ENCODE measurements at places on chromosomes 13 and 19.
A peak's percentile ranks its signal among the peaks of the same experiment; 100 is the strongest.

- no peak for DNase-seq
These were observed 3.8 kb upstream of the IL17D start for GRCh38 chr13:20699715-20700114.

- DNase-seq: peak; percentile 40
These were observed 8.3 kb upstream of the CDC42EP5 start for GRCh38 chr19:54481326-54481930.

- DNase-seq: no peak
These were observed 24.1 kb downstream of the NKPD1 start for GRCh38 chr19:45136507-45137178.

DNA sequence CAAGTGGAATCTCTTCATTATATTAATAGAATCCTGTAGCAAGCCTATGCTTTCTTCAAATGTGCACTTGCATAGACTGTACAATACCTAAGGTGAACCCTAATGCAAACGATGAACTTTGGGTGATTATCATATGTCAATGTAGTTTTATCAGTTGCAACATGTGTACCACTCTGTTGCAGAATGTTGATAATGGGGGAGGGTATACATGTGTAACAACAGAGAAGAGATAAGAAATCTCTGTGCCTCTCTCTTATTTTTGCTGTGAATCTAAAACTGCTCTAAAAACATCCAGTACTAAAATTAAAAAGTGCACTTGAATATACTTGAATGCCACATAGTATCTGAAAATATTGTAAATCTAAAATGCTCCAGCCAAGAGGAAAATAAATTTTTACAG lies 820.8 kb upstream of the MIR17HG start:
- DNase-seq: no peak

GRCh38 chr13:51025245-51025905 lies 85.7 kb downstream of the C13orf42 start:
- no peak for DNase-seq

GRCh38 chr19:31354799-31355664 lies 5.8 kb upstream of the TSHZ3 start:
- no peak for DNase-seq

- no peak for DNase-seq
These were observed 1255.1 kb downstream of the SLITRK1 start for GRCh38 chr13:82627183-82627582.

- no peak for DNase-seq
These were observed 24.4 kb upstream of the URAD start for GRCh38 chr13:28012896-28013295.

DNA sequence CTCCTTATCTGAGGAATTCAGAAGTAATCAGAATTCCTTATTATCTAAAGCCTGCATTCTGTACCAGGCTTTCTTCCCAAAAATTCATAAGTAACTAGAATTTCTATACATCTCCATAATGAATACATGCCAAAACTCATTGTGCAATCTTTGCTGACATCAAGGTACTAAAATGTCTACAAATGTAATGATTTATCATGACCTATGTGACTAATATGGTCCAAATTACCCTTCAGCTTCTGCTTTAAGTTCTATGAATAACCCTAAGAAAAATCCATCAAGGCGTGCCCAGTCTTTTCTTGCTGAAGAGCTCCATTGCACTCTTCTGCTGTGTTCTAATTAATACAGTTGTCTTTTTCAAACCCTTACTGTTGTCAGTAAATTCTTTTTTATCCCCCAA lies 58.5 kb upstream of the SLITRK1 start:
- no peak for DNase-seq

GRCh38 chr13:111119966-111120365 lies 4.9 kb downstream of the ARHGEF7 start:
- no peak for DNase-seq

- peak; percentile 57 for DNase-seq
These were observed 55.4 kb downstream of the SACS start for GRCh38 chr13:23377983-23378632.

- no peak for DNase-seq
These were observed 167.3 kb upstream of the RNF113B start for GRCh38 chr13:98344392-98344791.

- no peak for DNase-seq
These were observed 24.9 kb downstream of the ARHGEF7 start for GRCh38 chr13:111139873-111140561.

- DNase-seq: no peak
These were observed 1190.5 kb upstream of the SLC10A2 start for GRCh38 chr13:104256701-104257100.

GRCh38 chr13:106565127-106565775 lies 2.7 kb downstream of the ARGLU1 start:
- no peak for DNase-seq

GRCh38 chr19:35513628-35514281 lies at the start of gene DMKN:
TSS of gene DMKN (minus strand) at chr19:35513649. CDS start at chr19:35513475, 174 bp downstream.
- DNase-seq: no peak

DNA sequence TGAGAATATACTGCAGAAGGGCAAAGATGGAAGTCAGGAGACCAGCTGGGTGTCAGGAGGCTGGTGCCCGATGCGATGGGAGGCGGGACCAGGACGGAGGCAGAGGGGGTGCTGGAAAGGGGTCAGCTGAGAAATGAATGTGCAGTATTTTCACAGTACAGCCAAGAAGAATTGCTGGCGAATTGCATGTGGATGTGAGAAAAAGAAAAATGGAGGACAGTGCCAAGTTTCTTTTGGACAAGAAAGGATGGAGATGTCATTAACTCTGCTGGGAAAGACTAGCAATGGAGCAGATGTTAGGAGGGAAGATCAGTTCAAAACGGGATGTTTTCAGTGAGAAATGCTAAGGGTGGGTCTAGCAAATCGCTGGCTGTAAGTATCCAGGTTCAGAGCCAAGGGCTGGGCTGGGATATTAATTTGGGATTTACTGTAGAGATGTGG lies 7.0 kb downstream of the CRYL1 start:
- no peak for DNase-seq

- DNase-seq: no peak
These were observed 125.7 kb upstream of the PEG3 start for GRCh38 chr19:56966225-56966696.

- DNase-seq: peak; percentile 30
These were observed 16.0 kb upstream of the MRI1 start for GRCh38 chr19:13748169-13748828.

- no peak for DNase-seq
These were observed 8.9 kb downstream of the PINLYP start for GRCh38 chr19:43584484-43584883.

- no peak for DNase-seq
These were observed 104.2 kb downstream of the TDRD3 start for GRCh38 chr13:60501236-60501635.

DNA sequence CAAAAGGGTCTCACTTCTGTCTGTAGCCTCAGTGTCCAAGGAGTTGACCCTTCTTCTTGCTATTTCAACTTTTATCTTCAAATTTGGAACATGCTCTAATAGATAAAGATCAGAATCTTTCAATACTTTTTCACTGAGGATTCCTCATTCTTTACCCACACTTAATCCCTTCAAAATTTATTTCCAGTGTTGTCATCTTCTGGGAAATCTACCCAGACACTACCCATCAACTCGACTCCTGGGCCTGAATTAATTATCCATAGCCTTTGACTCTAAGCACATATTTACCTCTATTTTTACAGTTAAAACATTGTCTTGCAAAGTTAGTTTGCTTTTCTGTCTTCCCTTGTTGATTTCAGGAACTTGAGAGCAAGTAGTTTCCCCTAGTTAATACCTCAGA lies 1022.5 kb downstream of the PCDH9 start:
- DNase-seq: no peak

DNA sequence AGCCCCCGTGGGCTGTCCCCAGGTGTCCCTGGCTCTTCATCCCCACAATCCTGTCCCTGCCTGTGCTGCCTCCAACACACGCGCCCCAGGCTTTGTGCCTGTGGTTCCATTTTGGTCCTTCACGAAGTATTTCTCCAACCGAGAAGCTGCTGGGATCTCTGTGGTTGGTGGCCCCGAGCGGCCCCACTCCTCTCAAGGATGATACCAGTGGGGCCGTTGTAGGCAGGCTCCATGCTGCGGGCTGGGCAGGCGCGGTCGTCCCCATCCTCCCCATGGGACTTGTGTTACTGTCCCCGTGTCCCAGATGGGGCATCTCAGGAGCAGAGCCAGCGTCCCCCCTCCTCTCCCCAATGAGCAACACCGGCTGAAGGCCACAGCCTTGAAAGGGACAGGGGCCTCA lies 3.7 kb upstream of the ZNF554 start:
- DNase-seq: no peak

GRCh38 chr13:100423375-100423774 lies 165.2 kb downstream of the GGACT start:
- no peak for DNase-seq

GRCh38 chr13:31996601-31997000 lies 35.0 kb upstream of the FRY start:
- no peak for DNase-seq

- DNase-seq: no peak
These were observed 43.7 kb upstream of the ENOX1 start for GRCh38 chr13:43830497-43830881.

- DNase-seq: no peak
These were observed 9.0 kb downstream of the RASIP1 start for GRCh38 chr19:48731452-48731851.

- DNase-seq: no peak
These were observed 222.9 kb downstream of the GGACT start for GRCh38 chr13:100365680-100366079.

All from activated CD4-positive, alpha-beta memory T cell treated with anti-CD3 and anti-CD28 coated beads, Interleukin-2, amount 10 ng/mL, durations not matched to agents 7 days and 5 days (primary cell).